ENCODE measurements at places on chromosomes 5 and 9.

DNA sequence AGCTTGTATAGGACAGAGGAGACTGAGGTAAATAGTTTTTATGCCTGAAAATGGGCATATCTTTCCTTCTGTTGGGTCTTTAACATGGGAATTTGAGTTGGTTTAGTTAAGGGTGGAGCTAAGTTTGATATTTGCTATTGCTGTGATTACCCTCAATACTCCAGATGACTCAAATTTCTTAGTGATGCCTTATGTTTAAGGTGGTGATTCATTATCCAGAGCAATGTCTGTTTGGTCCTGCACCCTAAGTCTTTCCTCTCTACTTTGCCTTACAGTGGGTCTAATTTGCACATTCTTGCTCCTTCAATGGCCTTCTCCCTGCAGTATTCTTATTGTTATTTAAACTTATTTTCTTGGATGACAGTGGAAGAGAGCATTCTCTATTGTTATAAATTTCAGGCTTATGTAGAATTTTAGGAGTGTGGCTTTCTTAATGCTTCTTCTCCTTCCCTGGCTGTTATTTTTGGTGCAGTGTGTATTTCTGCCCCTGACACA lies 312.9 kb upstream of the RPS23 start:
- no peak for DNase-seq

- no peak for DNase-seq
Measured at GRCh38 chr5:45774528-45774927, 78.3 kb upstream of the HCN1 start.

DNA sequence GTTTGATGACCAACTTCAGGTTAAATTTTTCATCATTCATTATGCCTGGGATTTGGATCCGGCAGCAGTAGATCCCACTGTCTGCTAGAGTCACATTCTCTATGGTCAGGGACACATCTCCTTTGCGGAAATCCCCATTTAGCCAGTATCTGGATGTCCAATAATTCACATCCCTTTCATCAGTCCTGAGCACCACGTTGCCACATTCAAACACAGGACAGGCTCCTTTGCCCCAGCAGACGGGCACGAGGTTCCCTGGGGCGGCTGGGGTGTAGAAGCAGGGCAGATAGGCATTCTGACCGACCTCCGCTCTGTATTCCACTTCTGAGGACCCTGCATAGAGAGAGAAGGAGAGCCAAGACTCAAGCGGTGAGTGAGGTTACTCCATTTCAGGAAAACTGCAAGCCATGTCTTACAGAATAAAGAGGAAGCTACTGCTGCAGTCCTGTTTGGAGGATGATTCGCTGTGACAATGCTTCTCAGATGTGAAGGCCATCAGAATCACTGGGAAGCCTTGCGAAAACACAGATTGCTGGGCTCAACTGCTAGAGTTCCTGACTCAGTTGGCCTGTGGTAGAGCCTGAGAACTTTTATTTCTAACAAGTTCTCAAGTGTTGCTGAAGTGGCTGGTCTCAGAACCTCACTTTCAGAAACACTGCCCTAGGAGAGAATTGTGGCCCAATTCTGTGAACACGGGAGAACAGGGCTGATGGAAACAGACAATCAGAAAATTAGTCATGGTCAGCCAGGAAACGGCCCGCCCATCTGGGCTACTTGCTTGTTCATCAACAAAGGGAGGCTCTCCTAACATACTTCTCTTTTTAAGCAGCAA lies 2.0 kb downstream of the HAVCR2 start:
- DNase-seq = no peak

GRCh38 chr5:38329132-38329715 lies 70.9 kb downstream of the EGFLAM start:
- DNase-seq = no peak

DNA sequence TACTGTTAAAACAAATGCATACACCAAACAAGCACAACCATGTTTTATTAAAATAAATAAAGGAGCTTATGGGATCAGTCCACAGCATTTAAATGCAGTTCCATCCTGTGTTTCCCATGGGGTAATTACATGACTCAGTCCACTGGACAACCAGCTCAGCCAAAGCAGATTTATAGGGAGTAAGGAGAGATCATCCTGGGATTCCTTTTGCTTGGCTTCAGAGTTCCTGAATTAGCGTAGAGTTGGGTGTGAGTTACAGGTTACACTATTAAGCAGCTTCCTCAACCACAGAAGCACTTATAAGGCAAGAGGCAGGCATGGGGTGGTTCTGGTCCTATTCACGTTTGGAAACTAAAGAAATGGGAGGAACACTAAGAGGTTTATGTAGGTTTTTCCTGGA lies 381.1 kb upstream of the ACTBL2 start:
- no peak for DNase-seq

DNA sequence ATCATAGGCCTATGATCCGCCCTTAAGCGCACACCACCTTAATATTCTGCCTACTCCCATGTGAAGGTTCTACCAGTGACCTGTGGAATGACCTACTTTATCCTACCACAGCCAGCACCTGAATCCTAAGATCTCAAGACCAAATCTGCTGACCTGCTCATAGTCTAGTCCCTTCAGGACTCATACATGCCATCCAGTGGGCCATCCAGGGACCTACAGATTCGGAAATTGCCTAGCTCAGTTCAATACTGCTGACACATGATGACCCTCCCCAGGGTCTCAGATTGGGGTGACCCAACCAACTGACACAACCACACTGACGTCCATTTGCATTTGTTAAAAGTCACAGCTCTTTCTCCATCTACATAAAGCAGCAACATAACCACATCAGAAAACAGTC lies 443.8 kb upstream of the ST8SIA4 start:
- DNase-seq = no peak

DNA sequence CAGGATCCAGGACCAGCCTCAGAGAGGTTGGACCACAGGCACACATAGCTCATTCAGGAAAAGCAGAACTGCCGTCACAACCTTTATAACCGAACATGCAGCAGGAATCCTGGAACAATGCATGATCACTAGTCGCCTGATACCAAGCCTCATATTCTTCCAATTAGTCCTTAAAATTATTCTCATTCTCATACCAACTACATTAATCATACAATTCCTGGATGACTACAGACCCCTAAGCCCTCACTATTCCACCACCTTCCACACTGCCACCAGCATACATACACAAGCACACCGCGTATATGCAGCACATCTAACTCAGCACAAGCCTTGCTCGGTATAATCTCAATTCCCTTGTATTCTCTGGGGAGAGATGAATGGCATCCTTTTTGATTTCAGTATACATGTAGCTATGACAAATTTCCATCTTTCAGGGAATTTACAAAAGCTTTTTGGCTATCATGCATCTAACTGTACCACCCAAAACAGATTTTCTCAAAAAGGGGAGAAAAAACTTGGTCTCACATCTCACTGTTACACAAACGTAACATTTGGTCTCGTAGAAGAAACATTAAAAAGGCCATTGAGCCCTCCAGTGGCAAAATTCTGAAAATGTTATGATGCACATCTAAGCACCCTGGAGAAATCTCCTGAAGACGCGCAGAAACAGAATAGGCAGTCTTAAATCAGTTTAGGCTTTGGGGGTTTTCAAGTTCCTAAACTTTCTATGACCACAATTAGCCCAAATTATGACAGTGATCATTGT lies 46.2 kb downstream of the MCTP1 start:
- DNase-seq = no peak

- DNase-seq = no peak
Measured at GRCh38 chr5:73387601-73388305, 60.8 kb downstream of the FOXD1 start.

Data from activated naive CD4-positive, alpha-beta T cell (primary cell).